Fibroblast of skin of right quadriceps (primary cell): ENCODE measurements at places on chromosomes 11 and 22.

DNA sequence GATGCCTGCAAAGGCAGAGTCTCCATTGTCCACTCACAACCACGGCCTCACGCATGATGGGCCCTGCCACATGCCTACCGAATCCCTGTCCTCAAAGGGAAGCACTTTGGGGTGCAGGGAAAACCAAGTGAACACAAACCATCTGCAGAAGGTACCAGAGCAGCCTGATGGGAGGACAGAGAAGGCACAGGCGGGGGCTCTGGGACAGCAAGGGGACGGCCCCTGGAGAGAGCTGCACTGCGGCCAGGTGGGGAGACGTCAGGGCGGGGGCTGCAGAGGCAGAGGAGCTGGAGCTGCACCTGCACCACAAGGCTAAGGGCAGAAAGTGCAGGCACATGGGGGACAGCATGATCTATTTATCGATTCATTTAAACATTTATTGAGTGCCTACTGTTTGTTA, 1056.0 kb downstream of the TBC1D22A start:
- no peak for DNase-seq

DNA sequence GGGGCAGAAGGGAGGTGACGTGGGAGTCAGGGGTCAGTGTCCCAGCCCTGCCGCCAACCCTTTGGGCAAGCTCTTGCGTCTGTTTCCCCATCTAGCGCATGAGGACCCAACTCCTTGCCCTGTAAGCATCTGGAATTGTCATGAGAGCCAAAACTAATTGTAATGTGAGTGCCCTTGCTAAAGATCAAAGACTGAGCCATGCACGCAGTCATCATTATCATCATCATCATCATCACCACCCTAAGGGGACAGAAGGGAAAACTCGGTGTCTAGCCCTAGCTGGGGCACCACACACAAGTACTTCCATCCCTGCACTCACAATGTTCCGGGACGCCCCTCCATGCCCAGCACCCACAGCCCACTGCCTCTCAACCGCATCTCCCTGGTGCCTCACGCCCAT, 2.5 kb downstream of the LIF start:
- no peak for DNase-seq

GRCh38 chr11:110878513-110878912, 166.3 kb upstream of the ARHGAP20 start:
- DNase-seq, result peak; percentile 16

- DNase-seq, result no peak
These were observed 10.8 kb downstream of the TRAF6 start for GRCh38 chr11:36499315-36499714.

DNA sequence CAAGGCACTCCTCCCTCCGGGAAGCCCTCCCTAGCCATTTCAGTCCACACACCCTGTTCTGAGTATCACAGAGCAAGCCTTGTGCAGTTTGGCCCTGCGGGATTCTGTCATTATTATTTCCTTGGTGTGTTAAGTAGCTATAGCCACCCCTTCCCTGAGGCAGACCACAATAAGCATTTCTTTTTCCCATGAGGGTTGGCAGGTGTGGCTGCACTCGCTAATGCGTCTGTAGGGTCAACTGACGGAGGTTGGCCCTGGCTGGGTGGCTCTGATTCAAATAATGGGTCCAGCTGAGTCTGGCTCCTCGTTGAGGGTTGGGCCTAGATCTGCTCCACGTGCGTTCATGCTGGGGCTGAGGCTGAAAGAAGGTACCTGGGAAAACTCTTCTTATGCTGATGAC, 5.1 kb downstream of the F2 start:
- no peak for DNase-seq

DNA sequence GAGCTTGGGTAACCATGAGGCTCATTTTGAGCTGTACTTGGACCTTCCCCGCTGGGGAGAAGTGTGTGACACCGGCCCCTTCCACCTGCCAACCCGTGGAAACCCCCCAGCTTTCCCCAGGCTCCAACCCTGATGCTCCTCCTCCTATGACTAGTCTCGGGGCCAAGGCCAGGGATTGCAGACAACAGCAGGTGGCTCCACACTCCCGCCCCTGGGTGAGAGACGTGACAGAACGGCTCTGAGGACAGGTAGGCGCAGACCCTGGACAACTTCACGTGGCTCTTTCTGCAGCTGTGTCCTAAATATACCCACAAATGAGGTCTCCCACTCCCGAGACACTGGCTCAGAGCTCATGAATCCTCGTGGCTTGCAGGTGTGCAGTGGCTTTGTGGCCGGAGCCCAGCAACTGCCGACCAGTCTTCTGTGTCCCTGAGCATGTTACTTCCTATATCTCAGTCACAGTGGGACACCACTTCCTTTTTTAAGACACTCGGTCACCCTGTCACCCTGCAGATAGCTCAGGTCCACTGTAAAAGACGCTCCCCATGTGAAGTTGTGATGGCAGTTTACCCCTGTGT, 55.2 kb downstream of the NECTIN1 start:
- no peak for DNase-seq

DNA sequence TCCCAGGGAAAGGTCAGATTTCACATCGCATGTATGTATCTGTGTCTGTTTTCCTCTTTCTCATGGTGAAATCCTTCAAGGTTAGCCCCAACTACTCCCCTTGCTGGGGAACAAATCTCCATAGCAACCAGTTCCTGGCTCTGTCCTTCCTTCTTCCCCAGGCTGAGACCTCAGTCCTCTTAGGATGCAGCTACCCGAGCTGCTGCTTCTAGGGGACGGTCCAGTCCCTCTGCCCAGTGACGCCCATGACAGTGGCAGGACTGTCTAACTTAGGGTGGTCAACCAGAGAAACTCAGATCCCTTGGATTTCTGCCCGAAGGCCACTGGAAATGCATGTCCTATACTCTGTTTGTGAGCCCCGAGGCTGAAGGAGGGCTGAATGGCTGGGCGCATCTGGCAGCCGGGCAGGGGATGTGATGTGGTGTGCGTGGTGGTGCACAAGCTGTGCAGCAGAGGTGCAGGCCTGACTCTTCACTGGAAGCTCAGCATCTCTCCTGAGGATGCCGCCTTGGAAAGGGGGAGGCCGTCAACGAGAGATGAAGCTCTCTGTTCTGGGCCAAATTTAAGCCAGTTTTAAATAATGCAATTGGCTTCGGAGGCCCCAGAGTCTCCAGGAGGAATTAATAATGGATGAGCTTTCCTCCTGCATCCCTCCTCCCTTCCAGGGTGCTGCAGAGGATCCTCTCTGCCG, 118.7 kb upstream of the B3GAT1 start:
- no peak for DNase-seq

GRCh38 chr11:36073411-36074203, 129.7 kb downstream of the LDLRAD3 start:
- DNase-seq, result peak; percentile 63

- no peak for DNase-seq
These were observed 5.0 kb downstream of the BSCL2 start for GRCh38 chr11:62702246-62702645.

- peak; percentile 10 for DNase-seq
These were observed 56.8 kb downstream of the C22orf31 start for GRCh38 chr22:29004647-29005371.

GRCh38 chr11:123434262-123434661, 4.2 kb downstream of the GRAMD1B start:
- DNase-seq, result peak; percentile 40

DNA sequence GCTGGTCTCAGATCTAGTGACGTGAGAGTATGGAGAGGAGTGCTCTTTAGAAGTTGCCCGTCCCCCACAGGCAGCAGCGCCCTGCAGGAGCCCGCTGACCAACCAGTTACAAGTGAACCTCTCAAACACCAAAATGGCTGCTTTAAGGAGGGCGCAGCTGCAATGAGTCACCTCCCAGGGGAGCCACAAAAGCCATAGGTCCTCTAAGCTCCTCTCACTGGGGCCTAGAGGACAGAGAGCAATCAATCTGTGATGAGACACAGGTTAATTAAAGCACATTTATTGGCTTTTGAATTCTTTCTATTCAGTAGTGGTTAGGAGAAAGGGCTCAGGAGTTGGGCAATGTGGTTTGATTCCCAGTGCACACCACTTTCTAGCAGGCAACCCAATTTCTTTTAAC, 15.5 kb upstream of the RAPSN start:
- DNase-seq, result peak; percentile 31

- no peak for DNase-seq
These were observed 24.5 kb downstream of the MMP20 start for GRCh38 chr11:102600666-102601065.

DNA sequence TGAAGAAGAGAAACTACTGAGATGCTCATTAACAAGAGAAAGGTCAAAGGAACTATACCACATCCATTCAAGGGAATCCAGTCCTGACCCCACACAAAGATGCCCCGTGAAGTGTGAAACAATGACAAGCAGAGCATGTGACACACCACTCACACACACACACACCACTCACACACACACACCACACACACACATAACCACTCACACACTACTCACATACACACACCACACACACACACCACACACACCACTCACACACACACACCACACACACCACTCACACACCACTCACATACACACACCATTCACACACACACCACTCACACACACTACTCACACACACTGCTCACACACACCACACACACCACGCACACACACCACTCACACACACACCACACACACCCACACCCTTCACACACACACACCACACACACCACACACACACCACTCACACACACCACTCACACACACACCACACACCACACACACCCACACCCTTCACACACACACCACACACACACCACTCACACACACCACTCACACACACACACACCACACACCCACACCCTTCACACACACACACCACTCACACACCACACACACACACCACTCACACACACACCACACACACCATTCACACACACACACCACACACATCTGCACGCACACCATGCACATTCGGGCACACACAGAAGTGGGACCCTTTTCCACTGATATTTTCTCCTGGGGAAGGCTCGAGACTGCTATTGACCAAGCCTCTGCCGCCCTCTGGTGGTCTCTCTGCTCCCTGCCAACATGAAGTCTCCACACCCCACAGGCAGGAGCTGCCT, 32.0 kb upstream of the COMT start:
- DNase-seq, result peak; percentile 71

DNA sequence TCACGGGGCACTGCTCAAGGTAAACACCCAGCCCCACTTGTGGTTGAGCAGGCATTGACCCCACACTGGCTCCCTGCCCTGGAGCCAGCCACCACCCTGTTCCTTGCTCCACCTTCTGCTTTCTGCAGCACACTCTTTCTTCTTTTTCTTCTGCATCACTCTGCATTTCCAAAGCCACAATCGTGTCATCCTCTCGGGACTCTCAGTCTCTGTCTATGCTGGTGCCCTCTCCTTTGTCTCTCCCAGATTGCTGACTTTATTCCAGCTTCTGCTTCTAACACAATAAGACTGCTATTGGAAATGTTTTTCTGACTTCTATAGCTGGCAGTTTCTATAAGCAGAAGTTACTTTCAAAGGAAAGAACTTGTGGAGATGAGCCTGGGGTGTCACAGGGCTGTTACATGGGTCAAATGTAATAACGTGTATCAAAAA, 14.4 kb downstream of the GRAP2 start:
- DNase-seq, result no peak

- DNase-seq, result peak; percentile 13
These were observed 68.2 kb downstream of the METTL15 start for GRCh38 chr11:28176351-28176750.

DNA sequence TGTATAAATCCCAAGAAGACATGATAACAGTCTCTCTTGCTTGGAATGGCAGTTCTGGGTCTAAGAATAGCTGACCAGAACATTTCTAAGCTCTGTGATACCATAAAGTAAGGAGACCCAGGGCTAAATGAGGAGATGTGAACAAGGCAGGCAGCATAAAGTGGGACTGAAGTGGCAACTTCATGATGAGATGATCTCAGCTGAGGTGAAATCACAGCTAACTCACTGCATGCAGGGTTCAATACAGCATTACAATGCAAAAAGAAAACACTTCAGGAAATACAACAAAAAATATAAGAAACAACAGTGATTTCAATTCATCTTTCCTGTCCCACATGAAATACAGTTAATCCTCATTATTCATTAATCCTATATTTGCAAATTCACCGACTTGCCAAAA, 44.6 kb downstream of the MRE11 start:
- no peak for DNase-seq

DNA sequence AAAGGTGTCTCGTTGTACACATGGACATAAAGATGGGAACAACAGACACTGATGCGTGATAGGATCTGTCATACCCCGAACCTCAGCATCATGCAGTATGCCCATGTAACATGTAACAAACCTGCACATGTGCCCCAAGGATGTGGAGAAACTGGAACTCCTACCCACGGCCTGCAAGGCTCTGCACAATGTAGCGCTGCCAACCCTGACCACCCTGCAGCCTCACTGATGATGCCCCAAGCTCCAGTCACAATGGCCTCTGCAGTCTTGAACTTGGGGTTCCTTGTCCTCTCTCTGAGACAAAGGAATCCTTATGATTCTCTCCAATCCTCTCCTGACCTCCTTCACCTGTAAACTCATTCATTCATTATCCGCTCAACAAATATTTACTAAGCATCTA, 14.2 kb downstream of the LMO1 start:
- DNase-seq, result no peak

DNA sequence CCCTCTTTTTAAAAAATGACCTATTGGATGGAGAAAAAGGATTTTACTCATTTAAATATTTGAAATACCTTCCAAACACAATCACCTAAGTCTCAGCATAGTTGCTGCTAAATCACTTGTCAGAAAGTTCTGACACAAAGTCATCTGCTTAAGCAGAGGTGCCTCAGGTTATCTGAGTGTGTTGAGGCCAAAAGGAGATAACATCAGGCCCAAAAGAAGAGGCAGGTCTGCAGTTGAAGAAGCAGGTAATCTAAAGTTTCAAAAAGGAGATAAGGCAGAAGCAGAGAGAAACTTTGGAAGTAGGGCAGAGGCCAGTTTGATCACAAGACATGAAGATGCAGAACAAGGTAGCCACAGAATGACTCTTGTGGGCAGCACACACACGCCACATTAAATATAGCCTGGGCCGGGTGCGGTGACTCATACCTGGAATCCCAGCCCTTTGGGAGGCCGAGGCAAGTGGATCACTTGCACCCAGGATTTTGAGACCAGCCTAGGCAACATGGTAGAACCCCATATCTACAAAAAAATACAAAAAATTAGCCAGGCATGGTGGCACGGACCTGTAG, 175.7 kb upstream of the API5 start:
- no peak for DNase-seq

DNA sequence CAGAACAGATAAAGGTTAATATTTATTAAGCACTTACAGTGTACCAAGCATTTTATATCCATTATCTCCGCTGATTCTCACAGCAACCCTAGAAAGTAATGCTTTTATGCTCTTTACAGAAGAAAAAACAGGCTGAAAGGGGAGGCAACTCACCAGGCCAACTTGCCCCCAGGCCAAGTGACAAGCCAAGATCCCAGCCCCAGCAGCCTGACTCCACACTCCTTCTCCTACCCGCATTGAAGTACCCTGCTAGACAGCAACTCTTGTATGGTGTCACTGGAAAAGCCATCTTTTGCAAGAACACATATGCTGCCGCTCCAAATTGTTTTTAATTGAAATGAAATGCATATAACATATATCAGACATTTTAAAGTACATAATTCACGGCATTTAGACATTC, 25.6 kb downstream of the SMCO4 start:
- no peak for DNase-seq

- no peak for DNase-seq
These were observed 157.6 kb upstream of the NARS2 start for GRCh38 chr11:78732246-78732645.

- no peak for DNase-seq
These were observed 19.6 kb upstream of the DLAT start for GRCh38 chr11:112005422-112006094.
